Diencephalon (tissue), 1 donor: ENCODE measurements at places on chromosomes 7 and 10. TPM values are rescaled to one million over a fixed set of nuclear protein-coding genes. Genes with fewer than 3 reads are reported as not detected.

Gene DNA2
- total RNA-seq = 21.7 TPM

Gene FGFR2
- total RNA-seq = 28.4 TPM

Gene EBLN1
- not detected for total RNA-seq

Gene CPA2
- not detected for total RNA-seq

Gene STK32C
- total RNA-seq = 22.4 TPM

Gene SLC37A3
- 128 TPM for total RNA-seq

Gene CALD1
- total RNA-seq = 43.6 TPM

Gene PRSS37
- total RNA-seq = not detected

Gene PNLIPRP2
- total RNA-seq = not detected

Gene MRPS33
- total RNA-seq = 34.4 TPM

Gene AUTS2
- total RNA-seq = 82.1 TPM

Gene WDR37
- total RNA-seq = 37.1 TPM
